AG09319 (cell line): ENCODE measurements at places on chromosomes 3 and 15.

DNA sequence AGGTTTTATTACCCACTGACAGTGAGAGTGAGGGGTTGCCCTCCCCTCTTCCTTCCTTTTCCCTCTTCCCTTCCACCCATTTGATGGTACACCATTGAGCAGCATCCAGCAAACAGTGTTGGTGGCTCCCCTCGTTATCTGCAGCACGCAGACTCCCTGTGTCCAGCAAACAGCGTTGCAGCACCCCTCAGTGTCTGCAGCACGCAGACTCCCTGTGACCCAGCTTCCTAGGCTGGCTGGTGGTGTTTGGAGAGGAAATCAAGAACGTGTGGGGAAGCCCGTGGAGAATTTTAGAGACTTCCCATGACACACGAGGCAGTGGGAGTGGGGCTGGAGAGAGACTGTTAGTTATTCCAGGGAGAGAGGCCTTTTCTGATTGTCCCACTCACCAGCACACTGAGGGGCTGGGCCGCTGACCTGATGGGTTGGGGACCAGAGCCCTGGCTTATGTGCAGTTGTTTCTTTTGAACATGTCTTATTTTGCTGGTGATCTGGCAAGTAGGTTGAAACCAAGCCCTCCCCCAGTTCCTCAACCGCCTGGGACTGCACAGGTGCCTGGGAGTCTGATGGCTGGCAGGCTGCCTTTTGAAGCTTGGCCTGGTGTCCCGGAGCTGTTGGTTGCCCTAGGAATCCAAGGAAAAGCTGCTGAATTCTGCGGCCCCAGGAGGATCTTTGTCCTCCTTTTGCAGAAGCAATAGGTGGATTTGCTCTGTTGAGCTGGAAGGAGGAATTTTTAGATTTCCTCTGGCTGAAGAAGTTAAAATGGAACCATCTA is 19.0 kb downstream of the APBA2 start:
- no peak for DNase-seq

- DNase-seq: no peak
These were observed 11.0 kb downstream of the PARP16 start for GRCh38 chr15:65275728-65276126.

DNA sequence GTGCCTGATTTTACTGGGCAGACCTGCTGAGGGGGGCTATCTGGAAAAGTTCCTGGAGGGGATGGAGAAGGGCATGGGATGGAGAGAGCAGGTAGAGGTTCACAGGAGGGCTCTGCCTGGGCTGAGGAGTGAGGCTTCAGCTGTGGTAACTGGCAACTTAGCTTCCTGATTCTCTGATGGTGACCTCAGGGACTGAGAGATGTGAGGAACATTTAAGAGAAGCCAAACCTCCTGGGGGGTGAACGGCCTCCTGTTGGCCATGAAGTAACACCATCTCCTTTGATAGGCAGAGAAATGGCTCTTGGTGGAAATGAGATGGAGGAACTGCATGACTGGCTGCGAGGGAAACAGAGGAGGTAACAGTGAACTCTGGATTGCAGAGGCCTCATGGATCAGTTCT is 97.3 kb upstream of the ROPN1 start:
- no peak for DNase-seq

- DNase-seq: peak; percentile 49
These were observed 49.7 kb upstream of the ATOSA start for GRCh38 chr15:52728899-52729298.

- no peak for DNase-seq
These were observed 41.2 kb downstream of the PTPN23 start for GRCh38 chr3:47421741-47422649.

DNA sequence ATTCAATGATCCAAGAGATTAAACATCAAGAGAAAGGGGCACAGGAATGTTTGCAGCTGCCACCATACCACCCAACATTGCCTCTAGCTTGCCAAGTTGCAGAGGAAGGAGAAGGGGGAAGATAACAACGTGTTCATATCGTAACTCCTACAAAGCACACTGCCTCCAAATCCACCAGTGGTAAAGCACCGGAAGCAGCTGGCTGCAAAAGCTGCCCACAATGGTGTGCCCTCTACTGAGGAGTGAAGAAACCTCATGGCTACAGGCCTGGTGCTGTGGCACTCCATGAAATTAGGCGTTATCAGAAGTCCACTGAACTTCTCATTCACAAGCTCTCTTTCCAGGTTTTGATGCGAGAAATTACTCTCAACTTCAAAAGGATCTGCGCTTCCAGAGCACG is 263.9 kb upstream of the STT3B start:
- no peak for DNase-seq
